Progenitor cell of endocrine pancreas (in vitro differentiated cells): ENCODE measurements at places on chromosomes 7 and 10. TPM values are rescaled to one million over a fixed set of nuclear protein-coding genes. Genes with fewer than 3 reads are reported as not detected.
A peak's percentile ranks its signal among the peaks of the same experiment; 100 is the strongest.

Gene ANXA8L1
- total RNA-seq = not detected in 2 replicates

Gene INMT
- total RNA-seq = 2.7 and 2.9 TPM in 2 replicates

Gene NEURL1
- total RNA-seq = 17.6 and 21.5 TPM in 2 replicates

Gene ELAPOR2
- 59.4 and 62.8 TPM in 2 replicates for total RNA-seq

DNA sequence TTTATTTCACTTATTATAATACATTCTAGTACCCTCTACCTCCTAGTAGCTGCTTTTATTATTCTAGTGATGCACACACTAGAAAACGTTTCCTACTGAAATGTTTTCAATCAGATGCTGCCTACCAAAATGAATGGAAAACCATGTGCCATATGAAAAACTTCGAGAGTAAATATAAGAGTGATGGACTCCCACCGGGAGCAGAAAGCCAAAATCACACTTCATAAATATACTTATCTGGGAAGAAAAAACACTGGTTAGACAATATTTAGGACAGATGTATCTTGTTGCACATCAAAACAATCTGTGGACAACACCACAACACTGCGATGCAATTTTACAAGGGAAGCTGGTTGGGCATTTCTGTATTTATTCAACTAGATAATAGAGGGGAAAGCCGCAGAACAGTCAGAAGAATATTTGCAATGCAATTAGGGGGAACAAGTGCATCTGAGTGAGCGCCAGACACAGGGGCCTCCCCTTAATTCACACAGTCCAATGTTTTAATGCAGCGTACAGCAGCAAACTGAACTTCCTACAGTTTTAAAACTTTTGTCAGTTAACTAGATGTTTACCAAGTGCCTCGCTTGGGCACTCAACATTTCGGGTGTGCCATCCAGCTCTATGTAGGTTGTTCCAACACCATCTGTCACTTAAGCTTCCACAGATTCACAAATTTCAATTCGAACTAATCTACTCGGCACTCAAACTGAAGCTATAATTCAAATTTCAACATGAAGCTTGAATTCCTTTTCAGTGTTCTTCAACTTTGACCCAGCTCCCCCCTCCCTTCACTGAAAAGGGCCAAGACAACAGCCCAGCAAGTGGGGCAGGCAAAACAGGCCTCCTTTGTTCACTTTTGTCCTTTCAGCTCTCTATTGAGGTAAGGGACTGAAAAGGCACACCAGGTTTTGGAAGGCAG lies 7.4 kb downstream of the NRCAM start:
- H3K4me3 ChIP-seq = peak overlapping the region; percentile 41
- peak overlapping the region; percentile 87 for H3K27ac ChIP-seq
- H3K27me3 ChIP-seq = no peaks in the 10 kb centered on the region

DNA sequence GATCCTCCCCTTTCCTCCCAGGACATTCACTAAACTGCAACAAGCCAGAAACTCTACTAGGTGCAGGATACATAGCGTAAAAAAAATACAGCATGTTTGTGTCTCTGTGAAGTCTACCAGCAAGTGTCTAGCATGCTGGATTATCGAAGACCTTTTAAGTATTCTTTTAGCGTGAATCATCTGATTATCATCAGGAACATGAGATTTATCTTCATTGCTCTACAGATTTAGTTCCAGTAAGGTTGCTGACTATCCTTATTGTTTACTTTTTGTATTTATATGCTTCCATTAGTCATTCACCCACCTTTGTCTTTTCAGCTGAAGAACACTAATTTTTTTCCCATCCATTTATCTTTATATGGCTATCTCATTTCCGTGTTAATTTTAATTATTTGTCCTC lies 62.8 kb downstream of the PDZD8 start:
- H3K27me3 ChIP-seq = no peaks in the 10 kb centered on the region
- no peak overlapping the region for H3K4me3 ChIP-seq
- H3K27ac ChIP-seq = no peak overlapping the region
- DNase-seq = no peak
- H3K36me3 ChIP-seq = peaks cover 2% of the 10 kb centered on the region

DNA sequence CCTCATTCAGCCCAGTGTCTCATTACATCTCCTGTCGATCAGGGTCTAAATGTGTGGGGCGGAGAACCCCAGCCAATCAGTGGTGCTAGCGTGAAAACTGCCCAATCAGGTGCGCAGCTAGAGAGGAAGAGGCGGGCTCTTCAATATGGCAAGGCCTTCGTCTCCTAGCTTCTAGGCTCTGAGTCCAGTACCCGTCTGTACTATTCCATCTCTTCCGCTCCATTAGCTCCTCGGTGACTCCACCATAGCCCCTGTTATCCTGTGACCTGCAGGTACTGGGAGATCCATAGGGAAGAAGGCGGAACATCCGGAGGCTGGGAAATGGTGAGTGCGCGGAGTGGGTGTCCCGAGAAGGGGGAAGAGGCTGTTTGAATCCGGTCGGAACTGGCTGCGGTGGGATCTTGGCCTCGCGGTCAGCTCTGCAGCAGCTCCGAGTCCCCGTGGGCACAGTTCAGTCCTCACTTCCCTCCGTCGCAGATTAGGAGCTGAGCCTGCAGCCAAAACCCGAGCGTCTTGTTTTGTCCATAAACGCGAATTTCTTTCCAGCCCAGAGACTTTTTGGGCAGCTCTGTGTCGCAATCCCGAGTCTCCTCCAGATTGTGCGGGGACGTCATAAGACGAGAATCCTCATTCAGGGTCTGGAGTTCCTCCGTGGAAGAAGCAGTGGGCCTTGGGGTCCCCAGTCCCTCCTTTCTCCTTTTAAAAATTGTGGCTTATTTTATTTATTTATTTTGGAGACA lies at the start of gene ZNF727:
ZNF727 (plus strand) TSS at position 134 of the 740 bp plus-strand sequence; CDS start at position 322, 188 bp downstream.
- H3K4me3 ChIP-seq = no peak within 1 kb of the TSS
- no peak within 1 kb of the TSS for H3K27ac ChIP-seq
- no peak for DNase-seq
- no peaks in the 10 kb centered on the region for H3K4me1 ChIP-seq
- H3K27me3 ChIP-seq = no peaks in the 10 kb centered on the region

- H3K36me3 ChIP-seq = no peaks in the 10 kb centered on the region
- peaks cover 25% of the 10 kb centered on the region for H3K27me3 ChIP-seq
- H3K4me1 ChIP-seq = peaks cover 17% of the 10 kb centered on the region
- no peak overlapping the region for H3K27ac ChIP-seq
Measured at GRCh38 chr10:78460204-78460603, 426.5 kb downstream of the RPS24 start.

- DNase-seq = no peak
- H3K4me1 ChIP-seq = no peaks in the 10 kb centered on the region
- no peaks in the 10 kb centered on the region for H3K36me3 ChIP-seq
- H3K27ac ChIP-seq = peak overlapping the region; percentile 58
- peaks cover 6% of the 10 kb centered on the region for H3K27me3 ChIP-seq
Measured at GRCh38 chr10:84214046-84214572, 11.2 kb downstream of the LRIT2 start.

- H3K4me3 ChIP-seq = no peak overlapping the region
- no peaks in the 10 kb centered on the region for H3K27me3 ChIP-seq
- peaks cover 9% of the 10 kb centered on the region for H3K4me1 ChIP-seq
- no peaks in the 10 kb centered on the region for H3K36me3 ChIP-seq
- H3K27ac ChIP-seq = no peak overlapping the region
- no peak for DNase-seq
Measured at GRCh38 chr10:14438057-14438456, 107.3 kb upstream of the FRMD4A start.
